GM12878 (cell line): ENCODE measurements at places on chromosomes 1 and 21. TPM values are rescaled to one million over a fixed set of nuclear protein-coding genes. Genes with fewer than 3 reads are reported as not detected.

The PDC gene
- not detected in 2 replicates for polyA plus RNA-seq

The CCDC24 gene
- polyA plus RNA-seq, result 1.2 and 1.7 TPM in 2 replicates

The DPT gene
- not detected in 2 replicates for polyA plus RNA-seq

The SPRR5 gene
- not detected in 2 replicates for polyA plus RNA-seq

The TSACC gene
- 1.3 and 1.8 TPM in 2 replicates for polyA plus RNA-seq
